Mesendoderm (in vitro differentiated cells): ENCODE measurements at places on chromosomes 11 and 22.

- peak; percentile 21 for DNase-seq
Observed at GRCh38 chr22:19678949-19679521, 35.3 kb upstream of the SEPTIN5 start.

DNA sequence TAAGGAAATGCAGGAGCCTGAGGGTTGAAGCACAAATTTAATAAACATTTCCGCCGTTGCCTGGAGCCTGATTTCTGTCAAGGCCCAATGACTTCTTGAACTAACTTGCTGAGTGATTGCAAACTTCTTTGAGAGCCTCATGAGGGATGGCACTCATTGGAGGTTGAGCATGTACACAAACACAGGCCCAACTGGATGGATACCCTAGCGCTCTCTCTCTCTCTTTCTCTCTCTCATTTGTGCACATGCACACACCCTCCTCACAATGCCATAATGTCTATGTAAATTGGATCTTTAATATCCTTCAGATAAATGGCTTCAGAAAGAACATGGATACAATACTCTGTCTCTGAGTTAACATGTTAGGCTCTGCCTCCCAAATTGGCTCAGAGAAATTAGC is 597.7 kb upstream of the CADM1 start:
- DNase-seq: no peak

DNA sequence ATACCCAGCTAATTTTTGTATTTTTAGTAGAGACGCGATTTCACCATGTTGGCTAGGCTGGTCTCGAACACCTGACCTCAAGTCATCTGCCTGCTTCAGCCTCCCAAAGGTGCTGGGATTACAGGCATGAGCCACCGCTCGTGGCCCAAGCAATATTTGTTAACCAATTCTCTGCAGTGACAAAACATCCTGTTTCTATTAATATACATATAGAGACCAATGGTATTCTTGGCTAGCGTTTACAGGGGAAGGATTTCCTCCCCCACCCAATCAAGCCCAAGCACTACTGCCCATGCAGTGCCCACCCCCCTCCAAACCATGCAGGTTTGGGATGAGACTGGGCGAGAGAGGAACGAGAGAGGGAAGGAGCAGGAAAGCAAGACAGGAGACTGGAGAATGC is 53.1 kb downstream of the APOL3 start:
- DNase-seq: no peak

GRCh38 chr22:40105755-40106154 is 72.0 kb upstream of the TNRC6B start:
- DNase-seq: no peak

GRCh38 chr22:24380220-24380904 is 47.0 kb upstream of the ADORA2A start:
- no peak for DNase-seq

DNA sequence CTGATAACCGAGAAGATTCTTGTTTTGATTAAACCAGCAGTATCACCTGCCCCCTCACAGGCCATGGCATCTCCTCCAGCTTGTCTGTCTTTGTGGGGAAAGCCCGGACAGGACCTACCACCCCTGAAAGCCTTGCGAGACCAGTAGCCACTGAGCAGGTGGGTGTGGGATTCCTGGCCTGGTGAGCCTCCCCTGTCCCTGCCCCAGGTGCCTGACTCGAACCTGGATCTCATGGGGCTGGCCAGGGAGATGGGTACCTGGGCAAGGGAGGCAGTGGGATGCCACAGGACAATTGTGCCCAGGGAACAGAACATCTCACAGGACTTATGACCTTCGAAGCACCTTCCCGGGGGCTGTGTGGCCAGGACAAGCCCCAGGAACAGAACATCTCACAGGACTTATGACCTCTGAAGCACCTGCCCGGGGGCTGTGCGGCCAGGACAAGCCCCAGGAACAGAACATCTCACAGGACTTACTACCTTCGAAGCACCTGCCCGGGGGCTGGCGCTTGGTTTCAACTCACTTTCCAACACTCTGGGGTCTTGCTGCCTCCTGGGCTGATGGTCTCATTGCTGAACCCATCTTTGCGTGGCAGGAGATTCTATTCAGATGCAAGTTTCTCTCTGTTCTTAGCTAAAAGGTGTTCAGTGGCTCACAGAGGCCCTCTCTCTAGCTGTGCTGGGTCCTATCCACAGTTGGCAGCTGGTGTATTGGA is 854.5 kb downstream of the BRD1 start:
- DNase-seq: no peak

GRCh38 chr22:40263191-40263590 is 83.1 kb upstream of the ADSL start:
- peak; percentile 46 for DNase-seq

- DNase-seq: no peak
Observed at GRCh38 chr22:30564045-30564760, 10.3 kb downstream of the GAL3ST1 start.

DNA sequence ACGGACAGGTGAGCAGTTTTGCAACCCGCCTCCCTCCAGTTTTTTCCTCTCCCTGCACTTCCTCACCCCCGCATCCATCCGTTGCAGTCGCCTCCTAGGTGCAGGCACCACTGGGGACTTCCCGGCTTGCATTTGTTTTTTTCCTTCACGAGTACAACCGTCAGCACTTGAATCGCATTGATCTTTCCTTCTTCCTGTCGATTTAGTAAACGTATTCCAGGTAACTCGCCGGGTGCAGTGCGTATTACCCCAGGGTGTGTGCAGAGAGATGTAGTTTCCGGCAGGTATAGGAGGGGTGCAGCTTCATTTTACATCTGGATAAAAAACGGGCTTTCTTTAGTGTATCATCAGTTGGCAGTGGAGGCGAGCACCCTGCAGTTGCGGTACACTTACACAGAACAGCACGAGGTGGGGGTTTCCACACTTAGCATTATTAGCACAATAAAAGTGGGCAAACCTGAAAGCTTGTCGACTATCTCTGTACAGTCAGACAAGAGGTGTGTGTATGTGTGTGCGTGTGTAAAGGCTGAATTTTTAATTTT is at the start of gene SORL1-AS1:
Gene SORL1-AS1 (minus strand): TSS at position 359 of the 542 bp plus-strand sequence.
- peak; percentile 48 for DNase-seq

DNA sequence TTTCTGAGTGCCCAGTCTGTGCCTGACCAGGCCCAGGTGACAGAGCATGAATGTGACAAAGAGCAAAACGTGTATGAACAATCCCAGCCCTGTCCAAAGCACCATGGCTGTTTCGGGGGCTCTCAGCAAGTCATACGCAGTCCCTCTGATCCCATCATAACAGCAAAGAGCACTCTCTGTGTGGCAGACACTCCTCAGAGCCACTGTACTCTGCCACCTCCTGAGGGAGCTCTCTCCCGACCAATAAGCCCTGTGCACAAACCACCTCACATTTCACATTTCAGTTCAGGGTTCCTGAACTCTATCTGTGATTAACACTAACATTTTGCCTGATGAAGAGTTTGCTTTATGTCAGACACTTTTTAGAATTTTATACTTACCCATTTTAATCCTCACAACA is 6.6 kb downstream of the DGCR2 start:
- DNase-seq: no peak

GRCh38 chr22:36734171-36735058 is 30.9 kb upstream of the CACNG2 start:
- peak; percentile 14 for DNase-seq

DNA sequence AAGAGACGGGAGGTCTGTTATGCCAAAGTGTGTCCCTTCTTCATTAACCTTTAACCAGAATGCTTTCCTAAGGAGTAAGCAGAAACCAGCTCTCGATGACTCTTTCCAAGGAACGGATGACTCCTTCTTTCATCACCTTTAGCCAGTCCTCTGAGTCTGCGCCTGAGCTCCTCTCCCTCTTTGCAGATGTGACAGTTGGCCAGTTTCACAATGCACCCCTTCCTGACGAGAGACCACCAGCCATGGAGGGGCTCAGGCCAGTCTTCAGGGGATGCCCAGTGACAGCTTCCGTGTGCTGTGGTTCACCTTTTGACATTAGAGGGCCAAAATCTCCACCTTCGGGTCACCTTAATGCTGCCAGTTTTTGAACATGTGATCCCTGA is 826.1 kb downstream of the TBC1D22A start:
- DNase-seq: no peak

GRCh38 chr11:99693941-99694492 is 673.3 kb downstream of the CNTN5 start:
- DNase-seq: no peak

DNA sequence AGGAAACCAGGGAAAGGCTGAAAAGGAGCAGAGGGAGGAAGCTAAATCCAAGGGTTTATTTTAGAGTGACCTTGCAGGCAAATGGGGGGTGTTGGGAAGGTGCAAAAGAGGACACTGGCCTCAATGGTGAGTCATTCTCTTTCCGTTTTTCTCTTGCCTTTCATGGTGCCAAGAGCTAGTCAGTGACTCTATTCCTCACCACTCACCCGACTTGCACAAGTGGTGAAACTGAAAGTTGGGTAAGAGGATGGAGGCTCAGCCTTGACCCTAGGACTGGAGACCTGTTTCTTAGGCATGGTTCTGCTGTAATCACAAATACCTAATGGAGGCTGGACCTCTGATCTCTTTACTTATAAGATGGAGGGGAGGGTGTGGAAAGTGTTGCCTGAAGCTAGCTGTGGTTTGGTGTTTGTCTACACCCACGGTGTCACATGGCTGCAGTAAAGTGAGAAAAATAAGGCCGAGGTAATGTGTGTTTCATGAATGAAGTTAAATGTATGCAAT is 67.3 kb upstream of the CREB3L1 start:
- DNase-seq: no peak

- DNase-seq: no peak
Observed at GRCh38 chr11:128872094-128872493, 5.0 kb upstream of the KCNJ1 start.
